ENCODE measurements at places on chromosomes 4 and X.

DNA sequence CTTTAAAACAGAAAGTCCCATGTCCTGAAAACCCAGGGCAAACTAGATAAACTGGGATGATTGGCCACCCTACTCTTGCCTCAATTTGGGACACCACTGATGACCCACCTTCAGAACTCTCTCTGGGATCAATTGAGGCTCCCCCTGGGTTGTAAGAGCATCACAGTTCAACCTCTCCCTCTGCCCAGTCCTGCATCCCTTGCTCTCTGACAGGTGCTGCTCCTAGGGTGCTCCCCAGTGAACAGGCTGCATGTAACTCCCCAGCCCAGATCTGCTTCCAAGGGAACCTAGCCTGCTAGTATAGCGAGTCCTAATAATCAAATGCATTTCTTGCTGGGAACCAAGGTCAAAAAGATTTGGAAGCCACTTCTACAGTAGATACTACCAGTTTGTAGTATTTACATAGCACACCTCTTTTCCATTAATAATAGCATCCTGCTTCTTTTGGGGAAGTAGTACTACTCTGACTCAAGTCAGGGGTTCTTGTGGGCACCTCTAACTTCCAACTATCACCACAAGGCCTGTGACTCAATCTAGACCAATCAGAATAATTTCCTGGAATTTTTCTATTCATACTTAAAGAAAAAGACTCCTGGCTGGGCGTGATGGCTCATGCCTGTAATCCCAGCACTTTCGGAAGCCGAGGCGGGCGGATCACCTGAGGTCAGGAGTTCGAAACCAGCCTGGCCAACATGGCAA lies 42.1 kb upstream of the SPINK2 start:
- DNase-seq: no peak

- DNase-seq: no peak
These were observed 74.5 kb downstream of the MID1 start for GRCh38 chrX:10545882-10546281.

DNA sequence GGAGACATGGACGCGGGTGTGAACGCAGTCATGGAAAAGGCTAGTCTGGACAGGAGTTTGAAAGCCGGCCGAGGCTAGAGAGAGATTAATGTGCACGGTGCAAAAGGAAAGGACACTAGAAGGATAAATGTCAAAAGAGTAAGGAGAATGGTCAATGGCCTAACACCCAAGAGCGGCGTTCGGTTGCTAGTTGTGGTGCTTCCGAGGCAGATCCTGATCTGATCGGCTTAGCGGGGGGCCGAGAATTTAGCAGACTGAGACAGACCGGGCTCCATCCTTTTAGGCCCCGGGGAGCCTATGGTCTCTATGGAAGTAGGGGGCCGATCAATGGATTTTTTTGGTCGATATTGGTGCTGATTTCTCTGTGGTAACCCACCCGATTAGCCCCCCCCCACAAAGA lies 6.9 kb downstream of the GAGE10 start:
- no peak for DNase-seq

- DNase-seq: no peak
These were observed 24.7 kb downstream of the MID2 start for GRCh38 chrX:107850422-107850765.

DNA sequence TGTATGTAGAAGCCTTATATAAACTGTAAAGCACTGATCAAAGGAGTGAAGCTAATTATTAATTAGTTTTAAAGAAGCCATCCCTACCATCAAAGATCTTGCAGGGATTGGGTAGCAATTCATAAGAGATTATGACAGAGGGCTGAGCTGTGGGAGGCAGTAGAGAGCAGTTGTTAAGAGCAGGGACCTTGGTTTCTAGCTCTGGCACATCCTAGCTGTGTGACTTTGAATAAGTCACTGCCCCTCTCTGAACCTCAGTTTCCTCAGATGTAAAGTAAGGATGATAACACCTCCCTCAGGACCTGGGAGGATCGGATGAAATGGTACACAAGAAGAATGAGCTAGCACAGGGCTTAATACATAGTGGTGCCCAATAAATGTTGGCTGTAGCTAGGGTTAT lies 45.4 kb downstream of the APLN start:
- DNase-seq: no peak

GRCh38 chr4:174358829-174359228 lies 75.1 kb downstream of the CEP44 start:
- DNase-seq: no peak

DNA sequence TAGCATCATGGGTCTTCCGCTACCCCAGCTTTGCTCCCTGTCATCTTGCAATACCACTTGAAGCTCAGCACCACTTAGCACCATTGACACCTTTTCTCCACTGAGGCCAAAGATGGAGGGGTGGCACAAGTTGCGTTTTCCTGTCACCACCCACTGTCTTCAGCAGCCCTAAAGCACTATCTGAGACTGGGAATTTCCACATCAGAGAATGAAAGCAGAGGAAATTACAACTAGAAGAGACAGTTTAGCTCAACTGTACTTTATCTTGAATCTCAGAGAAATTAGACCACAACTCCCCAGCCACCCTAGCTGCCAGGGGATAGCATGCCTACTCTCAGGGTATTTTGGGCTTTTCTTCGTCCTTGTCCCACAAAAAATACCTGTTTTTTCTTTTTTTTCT lies 111.0 kb downstream of the DDIT4L start:
- no peak for DNase-seq

DNA sequence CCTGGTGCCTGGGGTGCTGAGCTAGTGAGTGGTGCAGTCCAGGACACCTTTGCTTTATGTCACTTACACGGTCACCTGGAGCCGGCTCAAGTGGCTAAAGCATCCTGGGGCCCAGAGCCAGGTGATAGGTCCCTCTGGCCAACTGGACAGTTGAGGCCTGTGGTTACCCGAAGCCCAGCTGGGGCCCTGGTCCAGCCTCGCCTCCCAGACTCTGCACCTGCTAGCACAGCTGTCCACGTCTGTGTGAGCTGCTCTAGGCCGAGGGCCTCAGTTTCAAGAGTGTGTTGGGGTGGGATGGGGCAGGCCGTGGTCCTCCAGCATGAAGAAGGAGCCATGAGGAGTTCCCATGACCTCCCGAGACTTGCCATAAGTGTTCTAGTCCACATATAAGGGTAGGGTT lies 7.7 kb upstream of the ADD1 start:
- DNase-seq: no peak

DNA sequence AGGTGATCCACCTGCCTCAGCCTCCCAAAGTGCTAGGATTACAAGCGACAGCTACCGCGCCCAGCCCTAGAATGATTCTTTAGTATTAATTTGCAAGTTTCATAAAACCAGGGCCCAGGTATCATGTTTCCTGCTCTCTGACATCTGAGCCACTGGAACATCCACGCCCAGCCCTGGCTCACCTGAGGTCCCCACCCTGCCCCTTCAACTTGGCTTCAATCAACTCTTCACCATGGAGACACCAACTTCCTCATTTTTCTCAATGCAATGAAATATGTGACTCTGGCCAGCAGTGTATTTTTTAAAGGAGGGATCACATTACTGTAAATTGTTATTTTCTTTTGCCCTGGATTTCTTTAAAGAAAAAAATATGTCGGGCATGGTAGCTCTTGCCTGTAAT lies 3.9 kb downstream of the PRSS12 start:
- DNase-seq: no peak

DNA sequence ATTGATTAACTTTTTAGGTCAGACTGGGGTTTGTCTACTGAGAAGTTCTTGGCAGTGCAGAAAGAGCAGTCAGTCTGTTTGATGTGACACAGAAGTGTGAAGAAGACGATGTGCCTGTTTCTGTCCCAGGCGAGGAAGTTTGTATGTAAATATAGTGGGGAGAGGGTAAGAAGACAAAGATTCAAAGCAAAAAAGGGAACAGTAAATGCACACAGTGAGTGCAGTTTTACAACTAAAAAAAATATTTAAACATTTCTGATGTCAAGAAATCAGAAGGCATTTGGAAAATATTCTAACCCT lies 264.9 kb downstream of the RAPGEF2 start:
- DNase-seq: no peak

DNA sequence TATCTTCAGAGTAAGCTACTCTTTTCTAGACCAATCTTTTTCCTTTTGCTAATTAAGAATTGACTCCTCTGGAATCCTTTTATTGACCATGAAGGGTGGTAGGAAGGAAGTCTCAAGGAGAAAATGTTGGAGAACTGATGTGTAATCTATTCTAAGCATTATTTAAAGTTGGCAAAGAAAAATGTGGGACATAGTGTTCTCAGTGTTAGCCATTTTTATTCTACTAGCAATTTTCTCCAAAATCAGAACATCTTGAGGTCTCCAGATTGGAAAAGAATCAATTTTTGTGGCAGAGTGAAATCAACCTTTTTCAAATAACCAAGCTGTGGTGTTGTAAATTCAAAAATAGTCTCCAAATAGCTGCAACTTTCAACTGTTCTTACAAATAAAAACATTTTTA lies 18.4 kb upstream of the DMP1 start:
- DNase-seq: no peak
